ENCODE measurements at places on chromosomes 4 and X.

DNA sequence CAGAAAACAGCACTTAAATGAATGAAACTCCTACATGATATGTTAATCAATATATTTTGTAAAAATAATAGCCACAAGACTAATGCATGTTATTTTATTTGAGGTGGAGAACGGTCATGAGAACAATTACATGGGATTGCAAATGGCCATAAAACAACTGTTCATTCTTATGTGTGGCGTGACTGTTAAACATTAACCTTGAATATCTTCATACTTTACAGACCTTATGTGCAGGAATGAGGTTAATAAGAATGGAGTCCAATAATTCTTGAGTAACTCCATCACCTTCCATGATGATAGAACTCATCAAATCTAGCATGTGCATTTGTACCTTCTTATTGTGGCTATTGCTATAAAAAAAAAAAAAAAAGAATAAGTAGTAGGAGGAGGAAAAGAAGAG is 55.3 kb downstream of the PDS5A start:
- DNase-seq, result no peak

DNA sequence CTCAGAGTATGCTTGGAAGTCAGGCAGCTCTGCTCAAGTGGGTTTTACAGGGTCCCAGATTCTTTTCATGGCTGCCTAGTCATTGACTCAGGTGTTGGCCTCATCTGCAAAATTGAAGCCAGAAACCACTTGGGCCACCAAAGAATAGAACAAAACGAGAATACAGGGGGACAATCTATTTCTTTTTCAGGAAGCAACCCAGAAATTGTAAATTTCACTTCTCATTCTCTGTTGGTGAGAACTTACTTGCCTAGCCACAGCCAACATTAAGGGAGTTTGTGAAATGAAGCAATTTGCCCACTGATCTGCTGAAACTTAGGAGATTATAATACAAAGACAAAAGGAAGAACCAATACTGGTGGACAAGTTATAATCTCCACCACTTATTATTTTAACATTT is 8.6 kb upstream of the TKTL2 start:
- DNase-seq, result no peak

- no peak for DNase-seq
Measured at GRCh38 chrX:42943051-42943974, 165.3 kb upstream of the PPP1R2C start.

- no peak for DNase-seq
Measured at GRCh38 chr4:59770601-59771264, 1429.4 kb upstream of the ADGRL3 start.

DNA sequence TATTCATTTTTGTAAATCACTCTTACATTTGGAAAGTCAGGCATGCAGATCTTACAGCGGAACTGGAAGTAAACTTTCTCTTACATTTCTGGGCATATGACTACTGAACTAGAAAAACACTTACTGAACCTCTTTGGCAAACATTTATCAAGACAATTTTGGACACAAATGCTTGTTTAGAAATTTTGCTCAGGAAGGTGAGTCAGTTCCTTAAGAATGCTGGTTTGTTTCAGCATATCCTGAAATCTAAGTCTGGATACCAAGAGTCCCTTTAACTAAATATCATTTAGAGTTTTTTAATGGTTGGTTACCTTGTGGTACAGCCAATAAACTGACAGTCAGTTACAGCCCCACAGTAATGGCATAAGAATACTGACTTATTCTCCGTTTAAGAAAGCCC is 15.0 kb downstream of the SHISA3 start:
- no peak for DNase-seq

DNA sequence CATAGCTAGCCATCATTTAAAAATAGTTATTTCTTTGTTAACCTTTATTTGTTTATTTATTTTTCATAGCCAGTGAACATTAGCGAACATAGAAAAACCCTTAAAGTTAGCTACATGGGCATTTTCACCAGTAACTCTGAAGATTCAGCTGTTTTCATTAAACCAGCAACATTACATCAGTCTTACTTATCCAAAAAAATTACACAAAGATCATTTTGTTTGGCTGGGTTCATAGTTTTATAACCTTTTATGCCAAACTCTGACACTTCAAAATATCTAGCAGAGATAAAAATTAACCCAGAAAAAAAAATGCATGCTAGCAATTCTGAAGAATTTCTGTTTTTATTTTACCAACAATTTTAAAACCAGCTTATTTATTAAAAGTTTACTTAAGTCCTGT is 784.1 kb downstream of the PCDH18 start:
- DNase-seq, result no peak

GRCh38 chr4:31575504-31575903 is 855.3 kb downstream of the PCDH7 start:
- no peak for DNase-seq

DNA sequence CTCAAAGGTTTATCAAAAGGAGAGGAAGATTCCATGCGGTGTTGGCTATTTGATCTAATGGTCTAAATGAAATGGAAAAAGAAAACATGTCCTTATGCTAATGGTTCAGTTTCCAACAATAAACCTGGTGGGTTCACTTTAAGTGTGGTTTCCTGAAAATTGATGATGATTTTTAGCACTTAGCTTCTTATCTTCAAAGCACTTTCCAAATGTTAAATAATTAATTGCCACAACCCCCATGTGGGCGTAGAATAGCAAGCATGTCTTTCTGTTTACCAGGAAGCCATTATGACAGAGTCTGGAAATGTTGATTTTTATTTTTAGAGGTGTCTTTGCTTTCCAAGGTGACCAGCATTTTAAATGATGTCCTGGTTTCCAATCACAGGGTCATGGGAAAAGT is 134.8 kb upstream of the SLC4A4 start:
- no peak for DNase-seq

- DNase-seq, result no peak
Measured at GRCh38 chr4:43835869-43836268, 612.7 kb downstream of the KCTD8 start.

GRCh38 chr4:151807220-151807619 is 46.4 kb upstream of the GATB start:
- DNase-seq, result no peak

- no peak for DNase-seq
Measured at GRCh38 chrX:43493756-43494155, 162.3 kb upstream of the MAOA start.

DNA sequence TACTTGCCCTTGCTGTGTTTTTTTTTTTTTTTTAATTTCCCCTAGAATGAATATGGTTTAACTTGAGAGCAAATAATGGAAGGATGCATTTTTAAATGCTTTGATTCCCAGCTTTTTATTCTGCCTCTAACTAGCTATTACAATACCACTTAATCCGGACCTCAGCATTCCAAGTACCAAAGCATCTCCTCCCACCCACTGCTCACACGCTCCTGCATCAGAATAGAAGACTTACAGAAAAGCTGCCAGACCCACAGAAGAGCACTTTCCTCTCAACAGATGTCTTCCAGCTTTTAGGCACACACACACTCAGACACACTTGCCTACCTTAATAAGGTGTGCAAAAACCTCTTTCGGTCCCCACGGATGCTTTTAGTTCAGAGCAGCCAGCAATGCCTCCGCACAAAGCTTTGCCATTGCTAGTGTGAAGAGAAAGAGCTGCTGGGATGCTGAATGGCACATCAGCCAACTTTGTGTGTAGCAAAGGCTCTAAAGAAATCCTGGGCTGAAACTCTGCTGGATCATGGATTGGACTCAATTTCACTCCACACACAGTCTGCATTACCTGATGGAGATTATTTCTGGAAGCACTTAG is 1056.2 kb downstream of the DMD start:
- DNase-seq, result no peak

GRCh38 chr4:184751585-184751956 is 17.7 kb upstream of the CENPU start:
- DNase-seq, result no peak

DNA sequence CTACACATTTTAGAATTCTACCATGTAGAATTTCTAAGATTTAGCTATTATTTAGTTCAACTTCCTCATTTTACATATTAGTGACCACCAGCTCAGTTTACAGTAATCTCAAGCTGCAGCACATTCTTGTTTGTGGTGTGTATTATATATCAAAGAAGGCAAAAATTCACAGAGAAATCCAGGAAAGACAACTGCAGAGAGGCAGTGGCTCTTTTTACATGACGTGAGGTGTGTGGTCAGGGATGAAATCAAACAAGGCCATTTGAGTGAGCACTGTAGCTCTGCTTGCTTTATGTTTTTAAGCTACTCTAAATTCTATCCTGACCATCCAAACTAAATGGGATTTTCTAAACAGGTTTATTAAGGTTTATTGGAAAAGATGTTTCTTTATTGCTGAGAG is 71.1 kb downstream of the COL25A1 start:
- DNase-seq, result no peak

DNA sequence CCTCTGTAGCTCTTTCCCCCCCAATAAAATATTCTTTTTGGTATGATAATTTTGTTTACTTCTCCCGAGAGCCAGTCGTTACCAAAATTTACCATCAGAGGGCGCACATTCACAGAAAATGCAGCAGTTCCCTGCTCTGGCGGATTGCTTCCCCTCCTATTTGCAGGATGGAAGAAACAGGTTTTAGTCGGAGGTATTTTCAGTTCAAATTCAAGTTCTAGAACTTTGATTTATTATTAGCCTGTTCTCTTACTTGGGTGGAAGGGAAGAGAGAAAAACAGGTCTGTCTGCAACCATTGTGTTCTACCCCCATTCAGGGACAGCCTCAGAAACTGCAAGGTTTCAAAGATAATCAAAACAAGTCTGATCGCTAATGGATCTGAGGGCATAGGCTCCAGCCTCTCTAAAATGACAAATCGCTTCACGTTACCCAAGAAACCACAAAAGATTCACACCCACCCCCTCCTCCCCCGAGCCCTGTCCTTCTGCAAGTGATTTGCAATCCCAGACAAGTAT is 263.8 kb upstream of the RPS6KA3 start:
- DNase-seq, result peak; percentile 71

DNA sequence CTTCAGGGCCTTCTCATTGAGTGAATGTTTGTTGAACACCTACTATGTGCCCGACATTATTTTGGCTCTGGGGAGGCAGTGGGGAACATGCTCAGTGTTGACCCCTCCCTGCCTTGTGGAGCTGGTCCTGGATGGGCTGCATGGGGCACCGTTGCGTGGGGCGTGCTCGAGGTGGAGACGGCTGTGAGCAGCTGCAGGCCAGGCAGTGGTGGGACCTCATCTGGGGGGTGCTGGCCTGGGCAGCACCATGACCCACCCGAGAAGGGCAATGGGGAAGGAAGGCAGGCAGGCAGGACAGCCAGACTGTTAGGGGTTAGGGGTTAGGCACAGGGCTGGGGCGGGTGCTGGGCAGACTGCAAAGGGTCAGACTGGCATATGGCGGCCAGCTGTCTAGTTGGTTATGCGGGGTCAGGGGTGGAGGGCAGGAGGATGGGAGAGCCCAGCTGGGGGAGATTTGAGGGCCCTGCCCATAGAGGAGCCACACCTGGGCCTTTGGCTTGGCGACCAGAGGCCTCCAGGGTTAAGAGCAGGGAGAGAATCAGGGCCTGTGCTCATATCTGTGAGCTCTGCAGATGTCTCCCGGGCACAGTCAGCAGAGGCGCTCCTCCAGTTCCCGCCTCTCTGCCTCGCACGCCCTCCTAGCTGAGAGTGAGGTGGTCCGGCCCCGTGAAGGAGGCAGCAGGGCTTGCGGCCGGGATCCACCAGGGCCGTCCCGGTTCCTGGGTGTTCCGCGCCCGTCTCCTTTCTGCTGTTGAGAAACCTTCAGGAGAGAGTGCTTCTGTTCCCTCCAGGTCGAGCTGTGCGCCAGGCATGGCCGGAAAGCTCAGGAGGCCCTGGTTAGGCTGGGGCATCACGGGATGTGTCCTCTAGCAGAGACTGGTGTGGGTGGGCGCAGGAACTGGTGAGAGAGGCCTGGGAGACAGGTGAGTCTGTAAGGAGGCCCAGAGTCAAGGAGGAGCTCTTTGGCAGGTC is 73.3 kb downstream of the RGS12 start:
- DNase-seq, result no peak

GRCh38 chr4:18536428-18536827 is 514.9 kb upstream of the LCORL start:
- no peak for DNase-seq

DNA sequence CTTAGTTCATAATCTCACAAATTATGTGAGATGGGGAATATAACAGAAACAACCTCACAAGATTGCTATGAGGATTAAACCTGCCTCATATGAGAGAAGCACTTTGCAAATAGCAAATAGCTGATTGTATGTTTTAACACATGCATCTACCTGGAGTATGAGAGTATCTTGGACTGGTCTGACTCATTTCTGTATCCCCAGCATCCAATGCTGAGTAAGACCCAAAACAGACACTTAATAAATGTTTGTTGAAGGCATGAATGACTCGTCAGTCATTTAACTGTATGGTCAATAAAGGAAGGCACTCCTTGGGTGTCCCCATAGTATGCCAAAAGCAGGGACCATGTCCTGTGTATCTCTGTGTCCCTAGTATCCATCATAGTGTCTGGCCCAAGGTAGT is 350.9 kb upstream of the F9 start:
- DNase-seq, result no peak

DNA sequence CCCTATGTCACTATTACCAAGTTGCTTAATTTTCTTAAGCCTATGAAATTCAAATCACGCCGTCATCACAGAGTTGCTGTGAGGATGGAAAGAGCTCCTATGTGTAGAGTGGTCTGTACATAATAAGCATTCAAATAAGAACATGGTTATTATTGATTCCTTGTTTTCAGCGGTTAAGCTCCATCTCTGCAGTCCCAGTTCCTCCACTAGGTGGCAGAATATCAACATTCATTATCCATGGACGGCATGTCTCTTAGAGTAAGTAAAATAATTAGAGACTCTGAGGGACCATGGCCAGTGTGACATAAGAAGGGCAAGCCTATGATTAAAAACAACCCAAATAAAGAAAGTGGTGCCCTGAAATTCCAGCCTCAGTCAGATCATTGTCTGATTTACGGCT is 132.5 kb upstream of the NHS start:
- peak; percentile 28 for DNase-seq

DNA sequence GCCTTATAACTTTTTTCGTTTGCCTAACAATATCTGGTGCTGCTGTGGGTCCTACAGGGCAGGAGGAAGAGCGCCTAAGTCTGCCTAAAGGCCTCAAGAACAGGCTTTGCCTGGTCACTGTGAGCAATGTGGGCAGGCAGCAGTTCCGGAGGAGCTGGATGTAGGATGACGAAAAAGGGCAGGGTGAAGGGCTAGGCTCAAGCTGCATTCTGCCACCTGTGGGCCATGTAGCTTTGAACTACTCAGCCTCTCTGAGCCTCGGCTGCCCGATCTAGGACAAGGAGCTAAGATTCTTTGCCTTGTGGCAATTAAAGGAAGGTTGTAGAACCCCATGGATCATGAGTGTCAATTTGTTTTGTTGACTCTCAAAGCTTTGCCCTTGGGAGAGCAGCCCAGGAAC is 57.1 kb upstream of the MAMLD1 start:
- no peak for DNase-seq

DNA sequence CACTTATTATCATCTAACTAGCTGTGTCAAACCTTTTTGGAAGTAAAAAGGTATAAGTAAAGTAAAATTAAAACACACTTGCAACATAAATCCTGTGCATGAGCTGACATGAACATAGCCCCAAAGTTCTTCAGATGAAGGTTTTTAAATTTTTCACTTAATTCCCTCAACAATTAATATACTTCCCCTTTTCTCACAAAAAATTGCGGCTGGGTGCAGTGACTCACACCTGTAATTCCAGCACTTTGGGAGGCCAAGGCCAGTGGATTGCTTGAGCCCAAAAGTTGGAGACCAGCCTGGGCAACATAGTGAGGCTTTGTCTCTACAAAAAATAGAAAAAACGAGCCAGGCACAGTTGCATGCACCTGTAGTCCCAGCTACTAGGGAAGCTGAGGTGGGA is 16.8 kb downstream of the RASGEF1B start:
- DNase-seq, result no peak

GRCh38 chr4:134057356-134057755 is 144.2 kb downstream of the PABPC4L start:
- DNase-seq, result no peak
